ENCODE measurements at places on chromosomes 5 and 9.

- DNase-seq = no peak
Measured at GRCh38 chr5:150556106-150556505, 48.2 kb downstream of the NDST1 start.

- no peak for DNase-seq
Measured at GRCh38 chr9:128276574-128277270, 646 bp downstream of the SWI5 start.

- no peak for DNase-seq
Measured at GRCh38 chr9:135045264-135045927, 42.1 kb upstream of the OLFM1 start.

DNA sequence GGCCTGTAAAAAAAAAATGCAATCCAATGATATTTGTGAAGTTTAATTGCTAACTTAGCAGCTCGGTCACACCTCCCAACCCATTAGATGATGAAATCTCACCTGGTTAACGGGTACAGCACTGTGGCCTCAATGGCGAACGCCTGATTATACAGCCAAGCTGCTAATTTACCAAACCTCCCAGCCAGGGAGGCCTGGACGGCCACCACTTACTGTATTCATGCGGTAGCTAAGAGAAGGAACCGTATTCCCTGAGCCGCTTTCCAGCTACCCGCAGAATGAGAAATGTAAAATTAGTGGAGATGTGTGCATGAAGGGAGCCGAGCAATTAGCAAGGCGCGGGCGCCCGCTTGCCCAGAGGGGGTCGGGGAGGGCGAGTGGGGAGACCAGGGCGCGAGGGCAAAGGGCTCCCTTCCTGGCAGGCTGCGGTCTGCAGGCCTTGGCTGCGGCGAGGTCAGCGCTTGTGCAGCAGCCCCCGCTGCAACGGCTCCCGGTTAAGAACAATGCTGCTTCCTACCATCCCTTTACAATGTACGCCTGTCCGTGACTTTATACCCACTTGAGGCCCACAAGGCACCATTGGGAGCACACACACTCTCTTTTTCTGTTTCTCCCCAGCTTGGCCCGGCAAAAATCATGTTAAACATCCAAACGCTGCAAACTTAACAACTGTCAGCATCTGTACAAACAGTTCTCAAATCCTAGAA lies 70.4 kb upstream of the TBCA start:
- DNase-seq = no peak

GRCh38 chr9:110217656-110218099 lies 9.7 kb upstream of the C9orf152 start:
- peak; percentile 56 for DNase-seq

DNA sequence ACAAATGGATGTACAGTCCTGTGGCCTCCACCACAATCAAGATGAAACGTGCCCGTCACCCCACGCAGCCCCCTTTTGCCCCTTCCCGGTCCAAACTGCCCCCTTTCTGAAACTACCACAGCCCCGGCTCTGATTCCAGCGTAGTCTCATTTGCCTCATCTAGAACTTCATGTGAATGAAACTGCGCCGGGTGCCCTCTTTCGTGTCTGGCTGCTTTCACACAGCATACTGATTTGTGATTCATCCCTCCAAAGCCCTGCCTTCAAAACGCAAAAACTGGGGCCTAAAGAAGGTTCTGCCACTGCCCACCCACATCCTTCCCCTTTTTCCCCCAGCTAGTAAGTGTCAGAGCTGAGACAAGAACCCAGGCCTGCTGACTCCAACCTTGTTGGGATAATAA lies 31.5 kb upstream of the NCS1 start:
- DNase-seq = peak; percentile 80

- DNase-seq = peak; percentile 77
Measured at GRCh38 chr9:83473488-83473971, 64.7 kb downstream of the FRMD3 start.

DNA sequence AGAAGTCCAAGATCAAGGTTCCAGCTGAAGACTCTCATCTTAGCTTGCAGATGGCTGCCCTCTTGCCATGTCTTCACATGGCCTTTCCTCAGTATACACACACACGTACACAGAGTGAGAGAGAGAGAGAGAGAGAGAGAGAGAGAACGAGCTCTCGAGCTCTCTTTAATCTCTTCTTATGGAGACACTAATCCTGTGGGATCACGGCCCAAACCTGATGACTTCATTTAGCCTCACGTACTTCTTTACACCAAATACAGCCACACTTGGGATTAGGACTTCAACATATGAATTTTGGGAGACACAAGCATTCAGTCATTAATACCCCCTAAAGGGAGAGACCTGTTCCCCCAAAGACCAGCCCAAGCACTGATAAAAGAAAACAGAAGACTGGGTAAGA lies 42.8 kb downstream of the SIL1 start:
- DNase-seq = no peak

DNA sequence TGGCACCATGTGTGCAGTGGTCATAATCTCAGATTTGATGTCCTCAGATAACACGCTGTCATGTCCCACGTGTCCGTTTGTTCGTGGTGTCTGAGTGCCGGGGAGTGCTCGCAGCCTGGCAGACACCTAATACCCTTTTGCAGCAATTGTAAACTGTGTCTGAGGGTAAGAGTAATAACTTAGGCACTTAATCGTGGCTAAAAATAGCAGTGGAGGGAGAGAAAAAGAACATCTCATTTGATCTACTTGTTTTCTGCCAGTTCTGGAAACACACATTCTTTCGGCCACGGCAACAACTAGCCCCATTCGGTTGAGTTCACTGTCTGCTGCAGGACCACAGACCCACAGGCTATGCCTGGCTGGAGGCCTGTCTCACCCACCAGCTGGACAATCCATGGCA lies 16.5 kb downstream of the ADCY2 start:
- no peak for DNase-seq

- no peak for DNase-seq
Measured at GRCh38 chr9:34689116-34689470, 2.0 kb downstream of the CCL19 start.

- DNase-seq = no peak
Measured at GRCh38 chr9:112120439-112120925, 54.6 kb downstream of the SUSD1 start.
